ENCODE measurements at places on chromosomes 13 and 19. TPM values are rescaled to one million over a fixed set of nuclear protein-coding genes. Genes with fewer than 3 reads are reported as not detected.

The RPL21 gene
- 1,421 TPM for total RNA-seq

The LILRA6 gene
- total RNA-seq = not detected

The TPTE2 gene
- total RNA-seq = not detected

The KLK15 gene
- total RNA-seq = not detected

The CYP4F8 gene
- total RNA-seq = not detected

The SIGLEC5 gene
- total RNA-seq = not detected

The YJEFN3 gene
- total RNA-seq = 1.8 TPM

The SOX1 gene
- not detected for total RNA-seq

The IGFL3 gene
- not detected for total RNA-seq

The TCF3 gene
- 54.2 TPM for total RNA-seq

The PTGIR gene
- not detected for total RNA-seq

The SCN1B gene
- 15.9 TPM for total RNA-seq

The TMPRSS9 gene
- not detected for total RNA-seq

The ZNF134 gene
- 6.4 TPM for total RNA-seq

The DMPK gene
- total RNA-seq = 48.1 TPM

The GNA15 gene
- not detected for total RNA-seq

The FXYD5 gene
- 190 TPM for total RNA-seq

The LPAR6 gene
- 0.18 TPM for total RNA-seq

The APBA3 gene
- 6.5 TPM for total RNA-seq

The MAP4K1 gene
- 0.54 TPM for total RNA-seq

The CCDC122 gene
- total RNA-seq = 2.8 TPM

The MRPL54 gene
- 64.6 TPM for total RNA-seq

The PIH1D1 gene
- 93.8 TPM for total RNA-seq

The PLIN5 gene
- not detected for total RNA-seq

The DCT gene
- not detected for total RNA-seq

The ASF1B gene
- 33.5 TPM for total RNA-seq

The S1PR4 gene
- total RNA-seq = not detected

The TGFBR3L gene
- total RNA-seq = 1.8 TPM

The ENOX1 gene
- total RNA-seq = 0.75 TPM

The ZNF83 gene
- total RNA-seq = 0.15 TPM

The C1QTNF9 gene
- total RNA-seq = not detected

The NDFIP2 gene
- total RNA-seq = 22.3 TPM

The EXOC3L2 gene
- 0.88 TPM for total RNA-seq

The SOX21 gene
- 1.3 TPM for total RNA-seq
